ENCODE measurements at places on chromosomes 13 and 19. TPM values are rescaled to one million over a fixed set of nuclear protein-coding genes. Genes with fewer than 3 reads are reported as not detected.

The ZNF121 gene
- 75.0 TPM for total RNA-seq

The SBSN gene
- total RNA-seq = not detected

The ATP11A gene
- 12.2 TPM for total RNA-seq

The HPN gene
- 0.23 TPM for total RNA-seq

The CD33 gene
- total RNA-seq = 0.23 TPM

Measured in diencephalon (tissue), 1 donor.